ENCODE measurements at places on chromosomes 6 and 20.

DNA sequence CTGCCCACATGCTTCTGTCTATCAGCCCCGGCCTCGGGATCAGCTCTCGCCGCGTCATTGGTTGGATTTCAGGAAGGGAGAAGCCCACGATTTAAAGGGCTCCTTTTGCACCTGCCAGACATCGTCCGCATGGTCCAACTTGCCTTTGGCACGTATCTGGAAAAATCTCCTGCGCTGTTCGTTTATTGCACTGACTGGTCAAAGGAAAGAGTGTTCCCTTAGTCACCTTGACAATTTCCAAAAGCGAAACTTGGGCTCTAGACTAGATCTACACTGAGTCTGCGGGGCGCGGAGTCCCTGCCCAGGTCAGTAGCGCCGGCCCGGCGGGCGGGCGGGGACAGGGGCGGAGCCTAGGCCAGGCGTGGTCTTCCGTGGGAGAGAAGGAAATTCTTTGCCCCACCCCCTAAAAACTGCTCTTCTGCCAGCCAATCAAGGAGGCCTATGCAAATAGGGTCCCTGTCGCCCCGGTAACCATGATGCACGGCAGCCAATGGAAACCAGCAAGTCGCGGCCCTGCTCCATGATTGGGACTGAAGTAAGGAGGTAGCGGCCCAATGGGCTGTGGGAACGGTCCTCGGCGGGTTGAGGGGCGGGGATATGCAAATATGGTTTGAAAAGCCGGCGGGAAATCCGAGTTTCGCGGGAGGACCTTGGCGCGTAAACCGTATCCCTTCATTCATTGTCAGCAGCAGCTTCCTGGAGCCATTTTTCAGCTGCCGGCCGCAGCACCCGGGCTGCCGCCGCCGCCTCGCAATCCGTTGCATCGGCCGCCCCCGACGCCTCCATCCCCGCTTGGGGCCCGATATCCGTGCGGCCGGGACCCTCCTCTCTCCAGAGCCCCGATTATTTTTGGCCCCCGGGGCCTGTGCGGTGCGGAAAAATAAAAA lies at the start of gene E2F3:
Gene E2F3, plus strand, starts transcription at position 675 of the 887 bp plus-strand sequence. CDS start 354 bp downstream, outside the sequence.
- peak within 1 kb of the TSS; percentile 99 for H3K27ac ChIP-seq
- H3K4me3 ChIP-seq, result peak within 1 kb of the TSS; percentile 94
- H3K27me3 ChIP-seq, result no peaks in the 10 kb centered on the region
- H3K4me1 ChIP-seq, result peaks cover 44% of the 10 kb centered on the region

GRCh38 chr6:73637404-73637803 lies 16.4 kb downstream of the SLC17A5 start:
- peaks cover 25% of the 10 kb centered on the region for H3K36me3 ChIP-seq
- DNase-seq, result no peak
- H3K4me1 ChIP-seq, result no peaks in the 10 kb centered on the region
- no peak overlapping the region for H3K4me3 ChIP-seq
- no peak overlapping the region for H3K27ac ChIP-seq
- no peaks in the 10 kb centered on the region for H3K27me3 ChIP-seq

GRCh38 chr6:79797912-79798311 lies 149.4 kb downstream of the ELOVL4 start:
- H3K36me3 ChIP-seq, result no peaks in the 10 kb centered on the region
- DNase-seq, result no peak
- no peak overlapping the region for H3K4me3 ChIP-seq
- peaks cover 1% of the 10 kb centered on the region for H3K4me1 ChIP-seq
- peaks cover 10% of the 10 kb centered on the region for H3K27me3 ChIP-seq
- H3K27ac ChIP-seq, result no peak overlapping the region

DNA sequence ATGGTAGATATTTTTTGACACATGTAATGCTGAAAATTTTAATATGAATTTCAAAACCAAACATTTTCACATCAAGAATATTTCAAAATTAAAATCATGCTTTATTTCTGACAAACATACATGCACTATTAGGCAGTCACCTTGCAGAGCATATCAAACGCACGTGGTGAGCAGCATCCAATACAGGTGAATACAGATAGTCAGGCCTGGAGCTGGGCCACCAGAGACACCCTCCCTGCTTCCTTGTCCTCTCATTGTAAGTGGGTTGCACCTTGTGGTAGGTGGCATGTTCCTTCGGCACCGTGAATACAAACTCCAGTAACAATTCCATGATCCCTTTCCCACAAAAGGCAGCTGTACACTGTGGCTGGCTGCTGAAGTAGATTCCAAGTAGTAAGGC lies 8.9 kb downstream of the REV3L start:
- no peaks in the 10 kb centered on the region for H3K27me3 ChIP-seq
- peaks cover 5% of the 10 kb centered on the region for H3K36me3 ChIP-seq
- H3K27ac ChIP-seq, result no peak overlapping the region
- H3K4me3 ChIP-seq, result no peak overlapping the region

DNA sequence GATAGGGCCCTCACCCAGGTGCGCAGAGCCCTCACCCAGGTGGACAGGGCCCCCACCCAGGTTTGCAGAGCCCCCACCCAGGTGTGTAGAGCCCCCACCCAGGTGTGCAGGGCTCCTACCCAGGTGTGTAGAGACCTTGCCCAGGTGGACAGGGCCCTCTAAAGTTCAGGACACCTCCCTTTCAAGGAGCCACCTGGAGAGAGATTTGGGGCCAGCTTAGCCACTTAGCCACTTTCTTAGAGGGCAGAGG lies 280.2 kb downstream of the TAF4 start:
- H3K4me3 ChIP-seq, result no peak overlapping the region
- H3K36me3 ChIP-seq, result no peaks in the 10 kb centered on the region
- no peak overlapping the region for H3K27ac ChIP-seq
- H3K27me3 ChIP-seq, result no peaks in the 10 kb centered on the region

- H3K27me3 ChIP-seq, result peaks cover 37% of the 10 kb centered on the region
- no peak for DNase-seq
- no peaks in the 10 kb centered on the region for H3K36me3 ChIP-seq
- H3K27ac ChIP-seq, result no peak overlapping the region
These were observed 15.6 kb downstream of the JAG1 start for GRCh38 chr20:10658051-10658823.

GRCh38 chr6:131116755-131117360 lies 18.4 kb upstream of the AKAP7 start:
- DNase-seq, result peak; percentile 24
- H3K27ac ChIP-seq, result no peak overlapping the region
- no peaks in the 10 kb centered on the region for H3K27me3 ChIP-seq
- H3K4me1 ChIP-seq, result peaks cover 3% of the 10 kb centered on the region
- no peaks in the 10 kb centered on the region for H3K36me3 ChIP-seq
- H3K4me3 ChIP-seq, result no peak overlapping the region

DNA sequence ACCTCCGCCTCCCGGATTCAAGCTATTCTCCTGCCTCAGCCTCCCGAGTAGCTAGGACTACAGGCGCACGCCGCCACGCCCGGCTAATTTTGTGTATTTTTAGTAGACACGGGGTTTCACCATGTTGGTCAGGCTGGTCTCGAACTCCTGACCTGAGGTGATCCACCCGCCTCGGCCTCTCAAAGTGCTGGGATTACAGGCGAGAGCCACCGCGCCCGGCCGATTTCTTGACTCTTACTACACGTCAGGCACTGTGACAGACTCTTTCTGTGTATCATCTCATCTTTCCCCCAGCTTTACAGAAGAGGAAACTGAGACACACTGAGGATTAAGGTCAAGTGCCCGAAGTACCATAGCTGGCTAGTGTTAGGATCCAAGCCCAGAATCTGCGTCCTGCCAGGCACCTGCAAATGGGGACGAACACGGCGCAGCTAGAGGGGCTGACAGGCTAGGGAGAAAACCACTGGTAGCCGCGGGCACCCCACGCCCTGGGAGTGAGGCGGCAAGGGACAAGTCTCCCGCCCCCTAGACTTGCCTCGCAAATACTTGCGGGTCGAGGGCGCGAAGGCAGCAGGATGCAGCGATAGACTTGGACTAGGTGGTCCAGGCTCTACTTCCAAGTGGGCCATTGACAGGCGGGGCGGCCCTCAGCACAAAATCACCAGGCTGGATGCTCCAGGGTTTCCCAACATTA lies 1.1 kb upstream of the TAF8 start:
- H3K4me1 ChIP-seq, result peaks cover 78% of the 10 kb centered on the region
- no peaks in the 10 kb centered on the region for H3K27me3 ChIP-seq
- H3K4me3 ChIP-seq, result peak overlapping the region; percentile 87
- H3K27ac ChIP-seq, result peak overlapping the region; percentile 98
- DNase-seq, result no peak

GRCh38 chr6:120320481-120321162 lies 971.1 kb upstream of the MAN1A1 start:
- H3K36me3 ChIP-seq, result no peaks in the 10 kb centered on the region
- H3K27me3 ChIP-seq, result no peaks in the 10 kb centered on the region
- H3K4me3 ChIP-seq, result no peak overlapping the region
- H3K4me1 ChIP-seq, result no peaks in the 10 kb centered on the region
- no peak for DNase-seq

DNA sequence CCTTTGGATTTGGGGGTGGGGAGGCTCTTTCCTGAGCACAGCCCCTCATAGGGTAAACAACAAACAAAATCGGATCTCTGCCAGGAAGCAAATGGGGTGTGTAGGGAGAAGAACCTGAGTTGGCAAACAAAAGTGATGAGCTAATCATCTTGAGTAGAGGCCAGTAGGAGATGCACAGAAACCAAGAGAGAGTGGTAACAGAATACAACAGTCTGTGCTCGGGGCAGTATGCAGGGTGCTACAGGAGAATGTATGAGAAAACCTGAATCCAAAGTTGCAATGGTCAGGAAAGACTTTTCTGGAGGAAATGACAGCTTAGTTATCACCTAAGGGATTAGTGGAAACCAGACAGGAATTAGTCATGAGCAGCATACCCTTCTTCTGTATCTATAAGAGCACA lies 177.8 kb downstream of the CDKAL1 start:
- H3K4me3 ChIP-seq, result no peak overlapping the region
- DNase-seq, result no peak
- H3K27me3 ChIP-seq, result no peaks in the 10 kb centered on the region
- H3K36me3 ChIP-seq, result no peaks in the 10 kb centered on the region
- no peak overlapping the region for H3K27ac ChIP-seq
- H3K4me1 ChIP-seq, result peaks cover 17% of the 10 kb centered on the region

GRCh38 chr6:155188707-155189496 lies 74.9 kb upstream of the CLDN20 start:
- peaks cover 35% of the 10 kb centered on the region for H3K4me1 ChIP-seq
- no peak for DNase-seq
- H3K4me3 ChIP-seq, result peak overlapping the region; percentile 20
- no peak overlapping the region for H3K27ac ChIP-seq
- no peaks in the 10 kb centered on the region for H3K36me3 ChIP-seq

GRCh38 chr6:44321210-44321609 lies 8.1 kb upstream of the AARS2 start:
- H3K36me3 ChIP-seq, result no peaks in the 10 kb centered on the region

GRCh38 chr6:20056350-20056992 lies 155.8 kb downstream of the MBOAT1 start:
- no peaks in the 10 kb centered on the region for H3K27me3 ChIP-seq
- peaks cover 6% of the 10 kb centered on the region for H3K4me1 ChIP-seq
- H3K4me3 ChIP-seq, result no peak overlapping the region
- H3K36me3 ChIP-seq, result no peaks in the 10 kb centered on the region
- H3K27ac ChIP-seq, result no peak overlapping the region

- H3K27ac ChIP-seq, result no peak overlapping the region
- H3K4me3 ChIP-seq, result no peak overlapping the region
- H3K36me3 ChIP-seq, result no peaks in the 10 kb centered on the region
- H3K27me3 ChIP-seq, result no peaks in the 10 kb centered on the region
- no peaks in the 10 kb centered on the region for H3K4me1 ChIP-seq
These were observed 94.4 kb downstream of the ADGRB3 start for GRCh38 chr6:68729377-68729903.

- peaks cover 73% of the 10 kb centered on the region for H3K4me1 ChIP-seq
- H3K4me3 ChIP-seq, result peak overlapping the region; percentile 93
- H3K27me3 ChIP-seq, result no peaks in the 10 kb centered on the region
- H3K36me3 ChIP-seq, result peaks cover 72% of the 10 kb centered on the region
- H3K27ac ChIP-seq, result peak overlapping the region; percentile 85
- DNase-seq, result no peak
These were observed 915 bp upstream of the C6orf47 start for GRCh38 chr6:31661262-31662123.

- peak overlapping the region; percentile 58 for H3K27ac ChIP-seq
- H3K4me1 ChIP-seq, result peaks cover 35% of the 10 kb centered on the region
- no peak overlapping the region for H3K4me3 ChIP-seq
- DNase-seq, result no peak
- H3K27me3 ChIP-seq, result peaks cover 3% of the 10 kb centered on the region
- peaks cover 21% of the 10 kb centered on the region for H3K36me3 ChIP-seq
These were observed 2.4 kb upstream of the ZBTB24 start for GRCh38 chr6:109485266-109485935.

- no peaks in the 10 kb centered on the region for H3K4me1 ChIP-seq
- no peak overlapping the region for H3K4me3 ChIP-seq
- no peak overlapping the region for H3K27ac ChIP-seq
- DNase-seq, result no peak
- H3K36me3 ChIP-seq, result no peaks in the 10 kb centered on the region
- peaks cover 11% of the 10 kb centered on the region for H3K27me3 ChIP-seq
These were observed 7.2 kb downstream of the ADGRF1 start for GRCh38 chr6:47034926-47035325.

All from activated CD4-positive, alpha-beta T cell treated with anti-CD3 and anti-CD28 coated beads, Interleukin-2, amount 10 ng/mL, durations not matched to agents 7 days and 5 days (primary cell).